Small intestine (tissue), 16 donors: ENCODE measurements at places on chromosomes 6 and 20. TPM values are rescaled to one million over a fixed set of nuclear protein-coding genes. Genes with fewer than 3 reads are reported as not detected.

XKR7 gene
- polyA plus RNA-seq, result not detected

CUL9 gene
- 22.2 TPM for polyA plus RNA-seq

FOXS1 gene
- 1.0 TPM for polyA plus RNA-seq

GRIK2 gene
- polyA plus RNA-seq, result 1.4 TPM

LGSN gene
- polyA plus RNA-seq, result not detected

FBXO5 gene
- 3.0 TPM for polyA plus RNA-seq

PLA2G7 gene
- polyA plus RNA-seq, result 1.5 TPM

LST1 gene
- 8.3 TPM for polyA plus RNA-seq

PGC gene
- 0.03 TPM for polyA plus RNA-seq

NKX2-2 gene
- polyA plus RNA-seq, result 1.1 TPM

FNDC1 gene
- polyA plus RNA-seq, result 30.6 TPM

ATRN gene
- polyA plus RNA-seq, result 11.4 TPM

PKHD1 gene
- polyA plus RNA-seq, result under 0.01 TPM

ITCH gene
- polyA plus RNA-seq, result 12.0 TPM

DNA sequence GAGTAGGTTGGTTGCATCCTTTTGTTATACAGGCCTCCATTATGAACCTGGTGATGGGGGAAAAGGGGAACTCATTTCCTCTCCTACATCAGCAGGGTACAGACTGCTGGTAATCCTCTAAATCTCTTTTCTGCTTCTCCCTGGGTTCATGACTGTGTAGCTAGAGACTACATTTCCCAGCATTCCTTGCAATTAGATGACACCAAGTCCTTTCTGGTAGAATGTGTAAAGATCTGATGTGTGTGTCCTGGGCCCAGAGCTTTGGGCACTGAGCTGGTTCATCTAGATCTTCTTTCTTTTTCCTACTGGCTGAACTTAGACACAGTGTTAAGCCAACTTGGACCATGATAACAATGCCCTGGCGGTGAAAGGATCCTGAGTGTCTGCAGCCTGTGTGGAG is 104.7 kb upstream of the IFNGR1 start:
- no peak overlapping the region for H3K4me3 ChIP-seq
- no peak for DNase-seq
- no peaks in the 10 kb centered on the region for H3K36me3 ChIP-seq
- no peaks in the 10 kb centered on the region for H3K27me3 ChIP-seq

DNA sequence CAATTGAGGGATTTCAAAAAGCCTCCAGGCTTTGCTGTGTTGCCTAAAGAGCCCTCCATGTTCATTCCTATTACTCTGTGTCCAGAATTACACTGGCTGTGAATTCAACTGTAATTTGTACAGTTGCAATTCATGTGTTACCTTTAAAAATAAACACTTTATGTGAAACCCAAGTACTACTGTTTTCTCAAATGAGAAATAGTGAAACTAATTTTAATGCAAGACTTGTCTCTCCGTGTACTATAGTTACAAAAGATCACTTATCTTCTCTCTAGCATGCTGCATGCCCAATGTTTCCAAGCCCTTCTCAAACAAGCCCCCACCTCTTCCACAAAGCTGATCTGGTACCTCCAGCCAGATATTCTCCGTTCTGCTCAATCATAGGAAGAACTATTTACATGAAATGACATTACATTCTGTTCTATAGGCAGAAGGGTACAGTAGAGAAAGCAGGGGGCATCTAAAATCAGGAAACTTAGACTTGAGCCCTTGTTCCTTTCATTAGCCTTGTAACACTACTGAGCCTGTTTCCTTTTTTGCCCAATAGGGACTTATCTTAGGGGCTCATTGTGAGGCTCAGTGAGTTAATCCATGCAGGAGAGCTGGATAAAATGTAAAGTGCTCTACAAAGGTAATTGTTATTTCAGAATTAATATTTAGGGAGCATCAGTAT is 12.3 kb upstream of the COL9A1 start:
- no peak for DNase-seq
- no peaks in the 10 kb centered on the region for H3K27me3 ChIP-seq
- H3K27ac ChIP-seq, result no peak overlapping the region
- H3K4me3 ChIP-seq, result no peak overlapping the region
- no peaks in the 10 kb centered on the region for H3K36me3 ChIP-seq

GRCh38 chr20:43665466-43666176 is 1.3 kb upstream of the MYBL2 start:
- H3K27me3 ChIP-seq, result no peaks in the 10 kb centered on the region
- DNase-seq, result no peak
- no peaks in the 10 kb centered on the region for H3K36me3 ChIP-seq
- no peak overlapping the region for H3K4me3 ChIP-seq

- H3K36me3 ChIP-seq, result no peaks in the 10 kb centered on the region
- no peaks in the 10 kb centered on the region for H3K27me3 ChIP-seq
- no peak overlapping the region for H3K4me3 ChIP-seq
Measured at GRCh38 chr6:161802231-161802630, 528.4 kb upstream of the AGPAT4 start.

DNA sequence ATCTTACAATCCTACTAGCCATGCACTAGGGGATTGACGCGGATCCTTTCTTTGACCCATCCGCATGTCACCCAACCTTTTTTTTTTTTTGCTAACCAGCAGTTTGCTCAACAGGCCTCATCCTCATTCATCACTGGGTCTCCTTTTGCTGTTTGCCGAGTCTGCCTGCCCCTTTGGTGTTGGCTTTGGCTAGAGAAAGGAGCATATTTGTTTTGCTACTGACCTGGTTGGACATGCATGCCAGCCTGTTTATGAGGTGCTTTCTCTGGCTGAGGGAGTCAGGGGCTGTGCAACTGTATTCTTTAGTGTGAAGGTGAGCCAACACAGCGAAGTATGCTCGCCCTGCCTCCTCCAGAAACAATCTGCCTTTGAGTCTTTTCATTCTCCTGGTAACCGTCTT is 40.2 kb downstream of the E2F3 start:
- no peak overlapping the region for H3K27ac ChIP-seq
- no peak for DNase-seq
- H3K36me3 ChIP-seq, result peaks cover 20% of the 10 kb centered on the region
- no peak overlapping the region for H3K4me3 ChIP-seq
- H3K4me1 ChIP-seq, result no peaks in the 10 kb centered on the region
- H3K27me3 ChIP-seq, result no peaks in the 10 kb centered on the region

- no peak overlapping the region for H3K4me3 ChIP-seq
- H3K36me3 ChIP-seq, result no peaks in the 10 kb centered on the region
- no peaks in the 10 kb centered on the region for H3K27me3 ChIP-seq
- no peak for DNase-seq
- H3K4me1 ChIP-seq, result no peaks in the 10 kb centered on the region
- no peak overlapping the region for H3K27ac ChIP-seq
Measured at GRCh38 chr6:16533210-16533609, 228.1 kb downstream of the ATXN1 start.

GRCh38 chr20:47529840-47530239 is 28.2 kb downstream of the NCOA3 start:
- no peak overlapping the region for H3K4me3 ChIP-seq
- no peak for DNase-seq
- H3K27me3 ChIP-seq, result no peaks in the 10 kb centered on the region
- H3K36me3 ChIP-seq, result no peaks in the 10 kb centered on the region
- H3K4me1 ChIP-seq, result no peaks in the 10 kb centered on the region

DNA sequence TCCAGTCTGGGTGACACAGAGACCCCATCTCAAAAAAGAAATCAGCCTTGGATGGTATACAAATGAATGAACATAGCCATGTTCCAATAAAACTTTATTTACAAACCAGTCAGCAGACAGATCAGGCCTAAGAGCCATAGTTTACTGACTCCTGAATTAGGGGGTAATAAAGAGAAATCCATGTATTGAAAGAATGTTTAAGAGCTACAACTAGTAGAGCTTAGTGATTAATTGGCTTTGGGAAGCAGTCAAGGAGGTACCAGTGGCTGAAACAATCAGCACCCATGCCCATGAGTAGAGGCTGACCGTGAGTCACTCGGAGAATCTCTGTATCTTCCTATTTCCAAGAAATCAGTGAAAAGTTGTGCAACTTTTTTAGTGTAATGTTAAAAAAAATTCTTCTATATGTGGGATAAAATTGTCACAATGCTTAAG is 223.6 kb upstream of the RREB1 start:
- H3K27me3 ChIP-seq, result no peaks in the 10 kb centered on the region
- H3K4me3 ChIP-seq, result no peak overlapping the region
- peaks cover 2% of the 10 kb centered on the region for H3K4me1 ChIP-seq
- DNase-seq, result no peak

DNA sequence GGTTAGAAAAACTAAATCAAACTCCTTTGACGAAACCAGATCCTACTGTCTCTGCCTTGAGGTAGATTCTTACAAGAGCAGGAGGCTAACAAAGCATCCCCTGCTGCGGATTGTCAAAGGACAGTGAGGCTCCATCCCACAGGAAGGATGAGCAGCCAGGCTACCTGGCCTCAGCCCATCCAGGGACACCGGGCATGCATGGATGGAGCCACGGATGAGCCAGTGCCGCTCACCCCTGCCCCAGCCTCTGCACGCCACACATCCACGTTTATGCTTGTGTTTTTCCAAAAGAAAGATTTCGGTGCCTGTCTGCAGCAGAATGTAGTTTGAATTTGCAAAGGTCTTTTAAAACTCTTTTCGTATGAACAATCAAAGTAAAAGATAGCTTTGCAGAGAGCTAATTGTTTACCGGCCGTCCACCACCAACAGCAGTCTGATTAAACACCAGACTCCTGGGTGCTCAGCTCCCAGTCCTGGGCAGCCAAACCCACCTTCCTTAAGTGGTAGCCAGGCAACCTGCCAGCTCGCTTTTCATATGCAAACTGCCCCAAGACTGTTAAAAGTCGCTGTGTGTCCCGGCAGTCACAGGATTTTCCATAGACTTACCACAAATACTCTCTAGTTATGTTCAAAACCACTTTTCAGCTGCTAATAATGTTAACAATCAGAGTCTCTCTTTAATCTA is 999 bp downstream of the THBS2 start:
- no peak overlapping the region for H3K27ac ChIP-seq
- H3K4me1 ChIP-seq, result no peaks in the 10 kb centered on the region
- no peak for DNase-seq

DNA sequence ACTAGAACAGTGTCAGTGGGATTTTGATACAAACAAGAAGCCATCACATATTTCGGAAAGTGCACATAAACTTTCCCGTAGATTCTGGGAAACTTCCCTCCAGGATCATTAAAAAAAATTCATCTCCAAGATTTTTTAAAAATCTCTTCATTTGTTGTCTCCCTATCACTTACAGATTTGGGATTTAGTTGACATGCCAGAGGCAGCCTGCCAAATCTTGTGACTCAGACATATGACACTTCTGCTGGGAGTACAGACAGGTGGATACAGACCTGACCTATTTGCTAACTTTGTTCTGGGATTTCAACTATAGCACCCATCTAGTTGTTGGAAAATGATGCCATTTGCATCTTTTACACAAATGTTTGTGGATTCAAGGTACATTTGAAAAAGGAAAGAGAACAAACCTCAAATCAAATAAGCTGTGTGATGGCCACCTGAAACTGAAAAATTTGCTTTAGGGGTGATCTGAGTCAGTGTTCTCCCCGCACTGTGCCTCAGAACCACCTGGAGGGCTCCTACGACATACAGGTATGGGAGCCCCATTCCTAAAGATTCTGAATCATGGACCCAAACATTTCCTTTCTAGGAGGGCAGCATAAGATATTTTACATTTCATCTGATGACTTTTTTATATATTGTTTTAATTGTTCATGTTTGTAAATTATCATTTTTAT is 21.9 kb upstream of the CD2AP start:
- H3K4me3 ChIP-seq, result no peak overlapping the region
- H3K36me3 ChIP-seq, result no peaks in the 10 kb centered on the region
- H3K4me1 ChIP-seq, result no peaks in the 10 kb centered on the region
- DNase-seq, result no peak

- H3K27ac ChIP-seq, result no peak overlapping the region
- no peaks in the 10 kb centered on the region for H3K27me3 ChIP-seq
- H3K4me3 ChIP-seq, result no peak overlapping the region
Measured at GRCh38 chr20:48616481-48616880, 211.3 kb downstream of the PREX1 start.

DNA sequence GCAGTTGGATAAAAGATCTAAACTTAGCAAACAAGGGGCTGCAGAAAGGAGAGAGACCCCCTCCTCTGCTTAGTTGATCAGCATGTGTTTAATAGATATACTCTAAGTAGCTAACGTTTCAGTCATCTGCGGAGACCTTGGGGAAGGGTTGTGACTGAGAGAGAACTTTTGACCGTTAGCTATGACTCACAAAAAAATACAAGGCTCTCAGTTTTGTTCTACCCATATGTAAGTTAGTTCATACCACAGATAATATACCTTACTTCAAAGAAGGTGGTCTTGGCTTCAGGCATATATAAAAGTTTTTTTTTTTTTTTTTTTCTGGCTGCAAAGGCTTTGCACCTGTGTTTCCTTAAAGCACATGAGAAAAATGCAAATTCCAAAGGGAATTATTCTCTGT is 258.9 kb downstream of the GJA1 start:
- H3K4me3 ChIP-seq, result no peak overlapping the region
- no peak overlapping the region for H3K27ac ChIP-seq
- no peaks in the 10 kb centered on the region for H3K27me3 ChIP-seq
- no peak for DNase-seq

GRCh38 chr6:14964556-14965270 is 281.2 kb upstream of the JARID2 start:
- H3K4me3 ChIP-seq, result no peak overlapping the region
- no peaks in the 10 kb centered on the region for H3K4me1 ChIP-seq
- no peaks in the 10 kb centered on the region for H3K27me3 ChIP-seq
- no peaks in the 10 kb centered on the region for H3K36me3 ChIP-seq
- no peak for DNase-seq

DNA sequence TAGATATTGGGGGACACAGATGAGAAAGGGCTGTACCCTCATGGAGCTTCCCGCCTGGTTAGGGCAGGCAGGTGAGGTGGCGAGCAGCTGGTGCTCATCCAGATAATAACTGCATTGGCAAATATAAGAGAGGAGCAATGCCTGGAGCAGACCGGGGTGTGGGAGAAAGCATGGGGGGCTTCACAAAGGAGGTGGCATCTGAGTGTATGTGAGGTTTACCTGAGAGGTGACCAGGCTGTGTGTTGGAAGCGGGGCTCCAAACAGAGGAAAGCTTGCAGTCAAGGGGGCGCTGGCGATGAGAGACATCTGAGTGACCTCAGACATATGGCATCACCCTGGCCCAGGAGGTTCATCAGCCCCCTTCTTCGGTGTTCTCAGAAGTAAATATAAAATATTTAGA is 72.1 kb upstream of the PMEPA1 start:
- H3K36me3 ChIP-seq, result no peaks in the 10 kb centered on the region
- no peak overlapping the region for H3K4me3 ChIP-seq
